NCI-H2081 treated with DMSO at 0.1 percent for 48 hours (cell line): ENCODE measurements at places on chromosomes 7 and 10.

- DNase-seq: no peak
Measured at GRCh38 chr7:24024276-24025068, 259.5 kb upstream of the NPY start.

- no peak for DNase-seq
Measured at GRCh38 chr10:12705943-12706342, 295.6 kb downstream of the CCDC3 start.

DNA sequence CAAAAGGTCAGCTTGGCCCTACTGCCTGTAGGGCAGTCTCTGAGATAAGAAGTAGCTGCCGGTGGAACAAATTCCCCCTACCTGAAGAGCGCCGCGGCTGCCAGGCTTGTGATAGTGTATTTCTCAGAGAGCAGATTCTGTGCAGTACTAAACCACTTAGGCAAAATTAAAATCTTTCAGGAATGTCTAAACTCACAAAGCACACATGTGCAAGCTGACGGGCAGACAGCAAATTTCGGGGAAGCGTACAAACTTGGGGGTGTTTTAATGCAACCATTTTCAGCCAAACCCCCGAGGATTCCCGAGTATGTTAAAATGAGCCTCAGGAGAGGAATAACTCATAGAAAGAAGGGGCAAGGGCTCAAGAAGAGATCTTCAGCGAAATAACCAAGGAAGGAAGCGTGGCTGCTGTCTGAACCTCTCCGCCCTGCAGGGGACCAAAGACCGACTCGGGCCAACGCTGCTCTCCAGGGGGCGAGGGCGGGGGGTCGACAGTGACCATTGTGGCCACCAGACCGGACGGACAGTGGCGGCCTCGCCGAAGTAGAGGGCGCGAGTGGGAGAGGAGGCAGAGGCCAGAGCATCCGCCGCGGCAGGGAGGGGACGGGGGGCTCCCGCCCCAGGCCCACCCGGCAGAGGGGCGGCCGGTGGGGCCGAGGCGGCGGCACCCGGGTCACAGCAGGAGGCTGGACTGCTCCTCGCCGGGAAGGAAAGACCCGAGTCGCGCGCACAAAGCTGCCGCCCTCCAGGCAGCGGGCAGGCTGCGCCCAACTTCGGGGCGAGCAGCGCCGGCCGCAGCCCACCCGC, 819 bp downstream of the HYCC1 start:
- DNase-seq: no peak

DNA sequence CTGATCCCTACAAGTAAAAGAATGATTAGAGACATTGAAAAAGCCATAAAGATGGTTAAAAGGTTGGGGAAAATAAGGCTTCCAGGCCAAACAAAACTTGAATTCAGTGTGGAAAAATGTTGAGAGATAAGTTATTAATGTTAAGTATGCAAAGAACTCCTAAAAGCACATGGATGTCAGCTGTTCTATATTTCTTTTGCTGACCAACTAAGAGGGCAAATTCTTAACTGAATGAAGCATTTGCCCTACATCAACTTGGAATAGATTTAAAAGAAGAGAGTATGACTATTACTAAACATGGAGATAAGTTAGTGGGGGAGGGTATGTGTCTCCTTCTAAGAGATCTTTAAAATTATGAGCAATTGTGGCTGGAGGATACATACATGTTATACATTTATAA, 124.8 kb downstream of the KIAA1217 start:
- no peak for DNase-seq

GRCh38 chr10:70845256-70845655, 29.5 kb downstream of the SGPL1 start:
- DNase-seq: no peak

DNA sequence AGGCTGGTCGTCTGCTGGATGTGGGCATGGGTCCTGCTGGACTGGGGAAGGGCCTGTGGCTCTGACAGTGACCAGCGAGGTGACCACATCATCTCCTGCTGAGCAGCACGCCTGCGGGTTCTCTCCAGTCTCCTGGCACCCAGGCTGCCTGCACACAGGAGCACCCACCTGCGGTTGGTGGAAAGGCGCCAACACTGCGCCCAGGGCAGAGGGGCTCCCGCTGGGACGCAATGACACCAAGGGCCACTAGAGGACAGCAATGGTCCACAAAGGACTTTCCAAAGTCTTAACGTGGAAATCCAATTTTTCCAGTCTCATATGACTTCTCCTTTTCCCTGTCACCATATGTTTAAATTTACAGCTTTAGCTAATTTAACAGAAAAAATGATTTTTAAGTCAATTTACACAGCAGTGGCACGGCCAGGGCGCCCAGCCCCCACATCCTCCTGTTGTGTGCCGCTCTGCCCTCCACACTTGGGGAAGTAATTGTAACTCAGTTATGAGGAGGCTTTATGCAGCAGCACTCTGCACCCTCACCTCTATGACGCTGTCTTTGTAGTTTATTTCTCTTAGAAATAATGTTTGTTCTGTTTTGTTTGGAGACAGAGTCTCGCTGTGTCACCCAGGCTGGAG, 38.1 kb downstream of the CFAP46 start:
- no peak for DNase-seq
